Umbilical cord (tissue), 2 donors: ENCODE measurements at places on chromosomes 4 and X.

GRCh38 chr4:6926681-6927478 is 17.3 kb downstream of the TBC1D14 start:
- peak; percentile 81 for DNase-seq

DNA sequence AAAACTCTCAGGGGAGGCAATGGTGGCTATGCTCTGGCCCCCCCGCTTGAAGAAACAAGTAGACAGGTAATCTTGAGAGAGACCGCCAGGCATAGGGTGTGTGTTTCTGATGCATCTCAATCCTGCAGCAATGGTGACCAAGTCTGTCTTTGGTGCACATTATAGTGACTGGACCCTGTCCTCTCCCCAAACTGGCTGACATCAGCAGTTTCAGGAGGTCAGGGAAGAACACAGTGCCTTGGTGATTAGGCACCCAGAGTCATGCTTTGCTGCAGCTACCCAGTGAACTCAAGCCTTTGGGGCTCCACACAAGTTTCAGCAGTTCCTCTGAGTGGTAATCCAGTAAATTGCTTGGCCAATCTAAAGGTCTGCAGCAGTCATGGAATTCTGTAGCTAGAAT is 318.3 kb downstream of the SPIN4 start:
- DNase-seq, result no peak

GRCh38 chr4:2757426-2757825 is 1.3 kb upstream of the TNIP2 start:
- DNase-seq, result no peak

GRCh38 chrX:100995469-100995868 is 26.0 kb downstream of the ARL13A start:
- no peak for DNase-seq

GRCh38 chr4:12716896-12717295 is 767.2 kb downstream of the RAB28 start:
- DNase-seq, result no peak

- DNase-seq, result no peak
Observed at GRCh38 chr4:101540336-101540735, 193.0 kb upstream of the PPP3CA start.

- DNase-seq, result no peak
Observed at GRCh38 chr4:8555716-8556115, 24.5 kb upstream of the GPR78 start.

DNA sequence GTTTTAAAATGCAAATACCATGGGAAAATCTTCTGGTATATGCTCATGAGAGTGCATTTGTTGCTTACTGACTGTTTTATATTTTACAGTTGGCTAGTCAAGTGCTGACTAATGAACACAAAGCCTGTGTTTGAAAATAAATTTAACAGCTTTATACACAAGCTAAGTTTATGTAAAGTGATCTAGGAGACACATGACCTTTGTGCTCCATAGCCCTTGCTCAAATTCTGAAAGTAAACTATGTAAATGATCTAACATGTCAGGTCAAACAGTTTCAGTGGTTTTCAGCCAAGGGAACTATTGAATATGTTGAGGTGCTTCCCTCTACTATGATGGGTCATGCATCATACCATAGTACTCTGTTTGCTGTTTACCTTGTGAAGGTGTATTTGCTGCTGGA is 36.7 kb downstream of the DIAPH2 start:
- no peak for DNase-seq

GRCh38 chrX:12378253-12378652 is 240.0 kb downstream of the FRMPD4 start:
- no peak for DNase-seq

- no peak for DNase-seq
Observed at GRCh38 chrX:151006410-151007109, 23.4 kb downstream of the HMGB3 start.

DNA sequence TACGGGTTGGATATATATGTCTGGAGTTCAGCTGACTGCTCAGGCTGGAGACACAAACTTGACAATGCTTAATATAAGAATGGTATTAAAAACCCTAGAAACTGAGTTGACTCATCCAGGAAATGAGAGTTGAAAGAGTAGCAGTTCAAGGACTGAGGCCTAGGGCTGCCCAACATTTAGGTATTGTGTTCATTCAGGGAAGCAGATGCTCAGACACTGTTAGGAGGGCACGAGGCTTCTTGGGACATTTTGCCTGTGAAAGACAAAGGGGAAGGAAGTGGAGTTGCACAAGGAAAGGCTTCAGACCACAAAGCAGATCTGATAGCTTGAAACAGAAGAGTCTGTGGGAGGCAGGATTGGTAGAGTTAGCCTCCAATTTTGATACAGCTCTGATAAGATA is 52.0 kb upstream of the HS3ST1 start:
- DNase-seq, result peak; percentile 60

DNA sequence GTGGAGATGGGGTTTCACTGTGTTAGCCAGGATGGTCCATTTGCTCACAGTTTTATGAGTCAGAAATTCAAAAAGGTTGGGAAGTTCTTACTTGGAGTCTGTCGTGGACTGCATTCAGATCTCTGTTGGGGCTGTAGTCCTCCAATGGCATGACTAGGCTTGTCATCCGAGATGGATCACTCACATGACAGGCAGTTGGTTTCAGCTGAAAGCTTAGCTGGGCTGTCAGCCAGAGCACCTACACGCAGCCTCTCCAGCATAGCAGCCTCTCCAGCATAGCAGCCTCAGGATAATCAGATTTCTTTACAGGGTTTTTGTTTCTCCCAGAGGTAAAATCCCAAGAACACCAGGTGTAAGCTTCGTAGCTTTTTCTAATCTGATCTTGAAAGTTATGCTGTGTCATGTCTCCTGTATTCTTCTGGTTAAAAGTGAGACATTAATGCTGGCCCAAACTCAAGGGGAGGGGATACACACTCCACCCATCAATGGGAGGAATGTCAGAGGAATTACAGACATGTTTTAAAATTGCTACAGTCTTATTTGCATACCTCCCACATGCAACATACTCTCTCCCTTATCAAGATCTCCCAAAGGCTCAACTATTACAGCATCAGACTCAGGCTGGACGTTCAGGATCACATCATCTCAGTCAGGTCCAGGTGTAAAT is 31.6 kb upstream of the SOD3 start:
- peak; percentile 55 for DNase-seq

- no peak for DNase-seq
Observed at GRCh38 chr4:65623506-65623905, 46.8 kb downstream of the EPHA5 start.

DNA sequence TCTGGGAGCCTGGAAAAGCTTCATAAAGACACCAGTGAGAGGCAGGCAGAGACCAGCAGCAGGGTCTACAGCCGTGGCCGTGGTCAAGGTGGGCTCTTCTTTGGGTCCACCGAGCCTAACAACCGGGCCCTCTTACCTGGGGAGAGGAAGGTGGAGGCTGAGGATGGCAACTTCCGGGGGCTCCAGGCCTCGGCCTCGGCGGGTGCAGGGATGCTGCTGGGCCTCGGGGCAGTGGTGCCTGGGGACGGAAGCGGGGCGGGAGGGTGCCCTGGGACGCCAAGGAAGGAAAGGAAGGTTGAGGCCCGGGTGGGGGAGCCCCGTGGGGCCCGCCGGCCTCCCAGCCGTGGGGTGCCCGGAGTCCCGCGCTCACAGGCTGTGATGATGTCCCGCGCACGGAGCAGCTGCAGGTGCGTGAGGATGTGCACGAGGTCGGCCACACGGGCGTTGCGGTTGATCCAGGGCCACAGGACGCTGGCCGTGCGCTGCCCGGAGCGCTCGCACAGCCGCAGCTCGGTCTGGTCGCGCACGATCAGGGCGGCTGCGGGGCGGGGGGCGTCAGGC is 561 bp downstream of the IRAK1 start:
- no peak for DNase-seq

GRCh38 chrX:77087529-77088169 is 359.5 kb upstream of the FGF16 start:
- peak; percentile 47 for DNase-seq

DNA sequence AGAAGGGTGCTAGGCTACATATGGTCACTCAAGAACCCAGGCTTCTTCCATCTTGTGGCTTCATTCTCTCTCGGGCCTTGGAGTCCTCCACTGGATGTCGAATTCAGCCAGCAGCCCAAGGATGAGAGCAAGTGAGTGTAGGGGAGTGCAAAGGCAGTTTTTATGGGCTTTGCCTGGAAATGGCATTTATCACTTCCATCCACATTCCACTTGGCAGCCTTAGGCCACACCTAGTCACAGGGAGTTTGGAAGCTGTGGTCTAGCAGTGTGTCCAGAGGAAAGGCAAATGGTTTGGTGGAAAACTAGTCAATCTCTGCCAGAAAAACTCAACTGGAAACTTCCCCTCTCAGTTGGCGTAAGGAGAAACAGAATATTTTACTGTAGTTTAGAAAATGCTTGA is 59.0 kb downstream of the NHS start:
- DNase-seq, result no peak

GRCh38 chrX:31136144-31136611 is 64.3 kb upstream of the FTHL17 start:
- no peak for DNase-seq

GRCh38 chrX:152884171-152884570 is 13.7 kb upstream of the ZNF185 start:
- DNase-seq, result no peak

- no peak for DNase-seq
Observed at GRCh38 chrX:138925330-138925729, 213.8 kb upstream of the FGF13 start.

DNA sequence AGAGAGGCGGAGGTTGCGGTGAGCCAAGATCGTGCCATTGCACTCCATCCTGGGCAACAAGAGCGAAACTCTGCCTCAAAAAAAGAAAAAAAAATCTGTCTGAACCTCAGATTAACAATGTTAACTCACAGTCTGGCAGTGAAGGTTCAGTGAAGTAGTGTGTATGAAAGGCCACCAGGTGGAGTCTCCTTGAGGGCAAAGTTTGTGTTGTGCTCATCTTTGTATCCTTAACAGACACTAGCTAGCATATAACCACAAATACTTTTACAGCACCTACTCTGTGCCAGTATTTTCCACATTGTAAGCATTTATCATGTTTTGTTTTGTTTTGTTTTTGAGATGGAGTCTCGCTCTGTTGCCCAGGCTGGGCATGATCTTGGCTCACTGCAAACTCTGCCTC is 46.0 kb upstream of the MGST2 start:
- DNase-seq, result no peak

GRCh38 chrX:149877636-149878035 is 3.3 kb upstream of the MAGEA8 start:
- no peak for DNase-seq

- DNase-seq, result no peak
Observed at GRCh38 chr4:148375584-148375983, 66.6 kb downstream of the NR3C2 start.

DNA sequence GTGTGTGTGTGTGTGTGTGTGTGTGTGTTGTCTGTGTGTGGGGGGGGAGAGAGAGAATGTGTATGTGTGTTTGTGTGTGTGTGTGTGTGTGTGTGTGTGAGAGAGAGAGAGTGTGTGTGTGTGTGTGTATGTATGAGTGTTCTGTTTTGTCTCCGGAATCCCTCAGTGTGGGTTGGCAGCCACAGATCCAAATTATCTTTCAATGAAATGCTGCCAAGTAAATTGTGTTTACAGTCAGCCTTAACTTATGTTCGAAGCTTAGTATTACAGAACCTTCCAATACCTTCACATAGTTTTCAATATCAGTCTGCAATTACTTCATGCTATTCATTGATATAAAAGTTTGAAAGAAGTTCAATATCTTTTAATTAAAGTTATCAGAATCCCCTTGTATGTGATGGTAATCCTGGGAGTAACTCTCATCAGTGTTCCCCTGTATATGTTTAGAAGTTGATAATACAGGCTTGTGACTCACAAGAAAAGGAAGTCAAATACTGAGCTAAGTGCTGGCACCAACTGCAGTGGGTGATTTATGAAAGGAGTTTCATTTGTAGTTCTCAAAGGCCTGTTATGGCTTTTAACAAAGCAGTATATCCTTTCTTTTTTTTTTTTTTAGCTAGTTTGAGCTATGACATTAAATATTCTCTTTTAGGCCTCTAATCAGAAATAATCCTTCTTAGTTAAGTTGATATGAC is 51.6 kb upstream of the HTR2C start:
- peak; percentile 38 for DNase-seq

GRCh38 chr4:8328456-8328855 is 58.9 kb downstream of the HTRA3 start:
- DNase-seq, result no peak
